ENCODE measurements at places on chromosomes 6 and 20. TPM values are rescaled to one million over a fixed set of nuclear protein-coding genes. Genes with fewer than 3 reads are reported as not detected.

Gene APMAP
- 24.9 TPM for total RNA-seq

Gene VSX1
- not detected for total RNA-seq

Gene EEF1E1
- 33.0 TPM for total RNA-seq

Gene ERVFRD-1
- total RNA-seq = not detected

Gene SHLD1
- total RNA-seq = 11.7 TPM

Gene BANF2
- total RNA-seq = not detected

Gene ULBP2
- 0.29 TPM for total RNA-seq

Gene LTB
- total RNA-seq = 155 TPM

Gene PAK5
- not detected for total RNA-seq

Gene MOG
- not detected for total RNA-seq

Gene IL17F
- not detected for total RNA-seq

Gene FAM83B
- not detected for total RNA-seq

- H3K27ac ChIP-seq = no peak overlapping the region
- no peak for DNase-seq
- H3K36me3 ChIP-seq = peaks cover 64% of the 10 kb centered on the region
- H3K4me1 ChIP-seq = no peaks in the 10 kb centered on the region
- H3K27me3 ChIP-seq = no peaks in the 10 kb centered on the region
Observed at GRCh38 chr20:13765868-13766416, 18.8 kb downstream of the ESF1 start.

GRCh38 chr6:119673741-119674140 lies 324.2 kb upstream of the MAN1A1 start:
- no peak overlapping the region for H3K27ac ChIP-seq
- H3K36me3 ChIP-seq = no peaks in the 10 kb centered on the region
- H3K4me1 ChIP-seq = no peaks in the 10 kb centered on the region
- H3K27me3 ChIP-seq = peaks cover 1% of the 10 kb centered on the region
- H3K4me3 ChIP-seq = no peak overlapping the region

DNA sequence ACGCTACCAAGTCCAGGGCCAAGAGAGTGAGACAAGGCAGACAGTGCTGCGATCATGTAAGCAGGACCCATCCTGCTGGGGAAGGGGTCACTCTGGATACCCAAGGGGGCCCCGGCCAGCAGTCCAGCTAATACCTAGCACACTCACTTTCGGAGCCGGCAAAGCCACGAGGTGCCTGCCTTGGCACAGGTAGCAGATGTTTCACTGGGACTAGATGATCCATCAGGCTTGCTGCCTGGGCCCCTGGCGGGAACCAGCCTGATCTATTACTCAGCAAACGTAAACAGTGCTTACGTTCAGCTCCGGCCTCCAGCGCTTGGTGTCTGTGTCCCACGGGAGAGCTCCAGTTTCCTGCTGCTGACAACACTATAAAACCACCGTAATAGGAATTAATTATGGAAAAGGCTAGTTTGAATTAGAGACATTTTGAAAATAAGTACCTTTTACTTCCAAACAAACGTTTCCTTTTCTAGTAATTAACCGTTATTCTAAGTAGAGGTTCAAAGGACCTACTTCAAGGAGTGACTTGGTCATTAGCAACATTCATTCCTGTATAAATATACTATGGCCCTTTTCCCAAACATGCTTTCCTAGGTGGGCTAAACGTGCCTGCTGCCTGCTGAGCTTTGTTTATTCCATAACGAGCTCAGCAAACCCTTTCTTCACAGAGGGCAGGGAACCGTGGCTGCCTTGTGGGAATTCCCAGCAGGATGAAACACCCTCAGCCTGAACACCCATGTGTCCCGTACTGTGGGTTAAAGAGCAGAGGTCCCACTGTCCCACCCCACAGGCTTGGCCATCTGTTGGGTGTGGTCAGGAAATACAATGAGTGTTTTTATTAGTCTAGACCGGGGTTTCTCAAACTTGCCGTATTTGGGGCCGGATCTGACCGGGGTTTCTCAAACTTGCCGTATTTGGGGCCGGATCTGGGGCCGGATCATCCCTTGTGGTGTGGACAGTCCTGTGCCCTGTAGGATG lies 18.4 kb downstream of the SLC22A23 start:
- H3K36me3 ChIP-seq = no peaks in the 10 kb centered on the region
- no peak for DNase-seq
- H3K27me3 ChIP-seq = peaks cover 22% of the 10 kb centered on the region

DNA sequence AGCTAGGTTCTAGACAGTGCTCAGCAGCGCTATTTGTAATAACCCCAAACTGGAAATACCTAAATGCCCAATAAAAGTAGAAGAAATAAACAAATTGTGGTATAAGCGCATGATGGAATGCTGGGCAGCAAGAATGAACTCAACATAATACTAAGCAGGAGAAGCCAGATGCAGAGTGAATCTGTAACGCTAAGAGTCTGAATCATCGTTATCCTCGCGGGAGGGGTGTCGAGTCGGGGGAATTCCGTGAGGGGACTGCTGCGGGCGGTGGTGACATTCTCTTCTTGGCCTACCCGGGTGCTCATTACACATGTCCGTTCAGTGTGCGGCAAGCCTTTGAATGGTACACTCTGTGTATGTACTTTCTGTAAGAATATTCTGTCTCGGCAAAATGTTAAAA lies 83.7 kb downstream of the SULF2 start:
- H3K4me3 ChIP-seq = no peak overlapping the region
- H3K27me3 ChIP-seq = peaks cover 7% of the 10 kb centered on the region
- H3K36me3 ChIP-seq = no peaks in the 10 kb centered on the region
- H3K4me1 ChIP-seq = no peaks in the 10 kb centered on the region
- no peak for DNase-seq

DNA sequence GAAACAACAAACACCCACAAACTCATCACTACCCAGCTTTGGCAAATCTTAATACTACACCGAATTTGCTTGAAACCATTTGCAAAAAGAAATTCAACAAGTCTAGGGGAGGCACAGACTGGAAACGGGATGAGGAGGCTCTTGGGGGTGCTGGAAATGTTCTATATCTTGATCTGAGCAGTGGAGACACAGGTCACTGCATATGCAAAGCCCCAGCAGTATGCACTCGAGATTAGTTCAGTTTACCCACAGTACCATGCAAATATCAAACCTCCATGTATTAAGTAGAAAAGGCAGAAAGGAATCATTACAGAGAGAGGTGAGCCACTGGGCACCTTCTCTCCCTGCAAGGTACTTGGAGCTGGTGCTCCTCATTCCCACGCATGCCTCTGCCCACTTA lies 75.9 kb downstream of the PREX1 start:
- DNase-seq = no peak
- peak overlapping the region; percentile 88 for H3K27ac ChIP-seq
- peak overlapping the region; percentile 67 for H3K4me3 ChIP-seq
- H3K4me1 ChIP-seq = peaks cover 91% of the 10 kb centered on the region

DNA sequence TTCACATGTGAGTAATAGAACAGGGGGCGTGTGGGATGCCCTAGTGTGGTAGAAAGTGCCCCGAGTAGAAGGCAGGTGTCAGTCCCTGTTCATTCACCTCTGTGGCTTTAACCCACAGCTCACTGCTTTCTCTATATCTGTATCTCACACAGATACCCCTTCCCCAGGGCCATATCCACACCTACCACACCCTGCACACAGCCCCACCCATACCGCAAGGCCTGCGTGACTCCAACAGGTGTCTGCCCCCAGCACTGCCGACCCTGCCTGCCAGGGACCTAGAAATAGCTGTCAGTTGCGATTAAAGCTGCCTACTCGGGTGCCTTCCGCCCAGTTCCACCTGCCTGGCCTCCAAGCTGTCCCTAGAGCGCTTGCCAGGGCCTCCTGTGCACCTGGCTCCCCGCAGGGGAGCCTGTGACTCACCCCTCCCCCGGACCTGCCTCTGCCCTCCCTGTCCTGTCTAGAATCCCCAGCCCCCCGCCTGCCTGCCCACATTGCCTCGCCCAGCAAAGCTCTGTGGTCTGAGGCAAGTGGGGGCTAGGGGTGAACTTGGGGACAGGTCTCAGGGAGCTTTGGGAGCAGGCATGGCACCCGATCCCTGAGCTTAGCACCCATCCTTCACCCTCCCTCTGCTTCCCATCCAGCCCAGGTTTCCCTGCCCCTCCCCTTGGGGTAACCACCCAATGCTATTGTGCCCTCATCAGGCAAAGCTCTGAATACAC lies 38.3 kb upstream of the ID1 start:
- no peaks in the 10 kb centered on the region for H3K27me3 ChIP-seq
- H3K4me1 ChIP-seq = peaks cover 4% of the 10 kb centered on the region
- no peak overlapping the region for H3K27ac ChIP-seq

DNA sequence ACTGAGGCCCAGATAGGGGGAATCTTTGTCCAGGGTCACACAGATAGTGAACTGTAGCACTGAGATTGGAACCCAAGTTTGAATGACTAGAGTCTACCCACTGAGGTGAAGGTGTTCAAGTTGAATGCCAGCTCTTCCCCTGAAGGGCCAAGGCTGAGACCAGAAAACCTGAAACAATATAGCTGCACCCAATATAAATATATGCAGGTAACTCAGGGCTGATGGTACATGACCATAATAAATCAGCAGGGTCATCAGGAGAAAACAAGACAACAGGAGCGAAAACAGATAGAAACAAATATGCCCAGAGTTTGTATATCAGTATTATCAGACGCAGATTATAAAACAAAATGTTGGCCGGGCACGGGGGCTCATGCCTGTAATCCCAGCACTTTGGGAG lies 4.0 kb upstream of the RBCK1 start:
- H3K4me3 ChIP-seq = no peak overlapping the region
- no peaks in the 10 kb centered on the region for H3K27me3 ChIP-seq
- DNase-seq = no peak
- peaks cover 2% of the 10 kb centered on the region for H3K36me3 ChIP-seq
- no peak overlapping the region for H3K27ac ChIP-seq

DNA sequence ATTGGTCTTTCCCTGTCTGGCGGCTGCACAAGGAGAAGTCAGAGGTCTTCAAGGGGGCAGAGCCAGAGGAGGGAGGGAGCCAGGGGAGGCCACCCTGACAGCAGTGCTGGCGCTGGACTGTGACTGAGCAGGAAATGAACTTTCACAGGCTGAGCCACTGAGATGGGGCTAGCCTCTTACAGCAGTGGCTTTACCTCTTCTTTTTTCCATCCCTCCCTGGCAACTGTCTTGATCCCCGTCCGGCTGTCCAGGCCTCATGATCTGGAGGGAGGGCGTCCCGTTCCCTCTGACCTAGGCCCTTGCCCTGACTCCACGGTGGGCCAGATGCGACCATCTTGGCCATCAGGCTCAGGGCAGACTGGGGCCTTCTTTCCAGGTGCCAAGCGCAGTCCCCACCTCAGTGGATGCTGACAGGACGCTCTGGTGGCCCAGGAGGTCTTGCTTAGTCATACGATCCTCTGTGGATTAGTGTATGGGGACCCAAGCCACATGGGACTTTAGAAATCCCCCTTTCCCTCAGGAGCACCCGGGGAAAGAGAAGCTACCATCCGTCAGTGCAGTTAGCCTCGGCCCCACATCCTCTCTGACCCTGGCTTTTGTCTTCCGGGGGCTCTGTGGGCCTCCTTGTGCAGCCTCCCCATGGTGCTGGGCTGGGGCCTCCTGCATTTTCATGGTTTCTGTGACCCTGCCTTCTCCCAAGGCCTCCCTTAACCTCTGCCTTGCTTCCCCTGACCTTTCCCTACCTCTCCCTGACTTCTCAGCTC lies 57.4 kb upstream of the CCDC167 start:
- DNase-seq = no peak
- peaks cover 92% of the 10 kb centered on the region for H3K4me1 ChIP-seq
- H3K36me3 ChIP-seq = no peaks in the 10 kb centered on the region
- peak overlapping the region; percentile 77 for H3K27ac ChIP-seq

- no peaks in the 10 kb centered on the region for H3K36me3 ChIP-seq
- no peak for DNase-seq
- H3K27me3 ChIP-seq = peaks cover 15% of the 10 kb centered on the region
Observed at GRCh38 chr20:56989516-56989915, 276.9 kb downstream of the BMP7 start.

DNA sequence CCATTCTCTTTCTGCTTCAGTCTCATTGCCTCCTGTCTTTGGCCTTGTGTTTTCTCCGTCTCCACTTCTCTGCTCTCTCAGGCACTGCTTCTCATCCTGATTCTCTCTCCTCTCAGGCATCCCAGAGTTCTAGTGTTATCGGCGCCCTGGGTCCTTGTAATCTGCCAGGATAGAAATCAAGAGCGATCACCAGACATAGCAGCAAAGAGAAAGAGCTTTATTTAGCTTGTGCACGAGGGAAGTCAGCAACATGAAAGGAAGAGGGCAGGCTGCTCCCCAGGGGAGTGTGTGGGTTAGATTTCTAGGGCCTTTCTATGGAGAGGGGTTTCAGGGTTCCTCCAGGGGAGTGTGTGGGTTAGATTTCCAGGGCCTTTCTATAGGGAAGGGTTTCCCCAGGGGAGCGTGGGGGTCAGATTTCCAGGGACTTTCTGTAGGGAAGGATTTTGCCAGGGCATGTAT lies 32.5 kb downstream of the SUN5 start:
- no peak overlapping the region for H3K4me3 ChIP-seq
- H3K36me3 ChIP-seq = no peaks in the 10 kb centered on the region
- no peaks in the 10 kb centered on the region for H3K27me3 ChIP-seq
- H3K4me1 ChIP-seq = peaks cover 26% of the 10 kb centered on the region
- H3K27ac ChIP-seq = no peak overlapping the region

- no peak for DNase-seq
- H3K27ac ChIP-seq = no peak overlapping the region
- no peak overlapping the region for H3K4me3 ChIP-seq
- H3K27me3 ChIP-seq = no peaks in the 10 kb centered on the region
- peaks cover 75% of the 10 kb centered on the region for H3K36me3 ChIP-seq
Observed at GRCh38 chr20:32158943-32159660, 48.4 kb downstream of the PLAGL2 start.

DNA sequence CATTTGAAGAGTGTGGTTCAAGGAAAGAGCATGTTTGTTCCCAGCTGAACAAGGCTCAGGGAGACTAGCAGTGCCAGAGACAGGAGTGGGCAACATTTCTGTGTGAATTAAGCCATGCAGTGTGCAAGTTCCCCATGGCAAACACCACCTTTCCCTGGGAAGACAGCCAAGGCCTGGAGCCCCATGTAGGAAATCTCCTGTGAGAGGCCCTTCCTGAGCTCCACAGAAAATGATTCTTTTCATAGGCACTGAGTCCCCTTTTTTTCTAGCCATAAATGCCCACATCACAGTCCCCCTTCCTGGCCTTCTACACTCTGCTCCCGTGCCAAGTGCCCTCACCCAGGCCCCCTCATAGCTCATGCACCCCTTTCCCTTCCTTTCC lies 11.8 kb upstream of the TRAM2 start:
- no peak overlapping the region for H3K27ac ChIP-seq
- no peaks in the 10 kb centered on the region for H3K4me1 ChIP-seq
- no peak overlapping the region for H3K4me3 ChIP-seq
- H3K27me3 ChIP-seq = no peaks in the 10 kb centered on the region
- no peaks in the 10 kb centered on the region for H3K36me3 ChIP-seq
- no peak for DNase-seq

All from activated B cell treated with CpG ODN at 0.5 μM for 24 hours (primary cell).